ENCODE measurements at places on chromosomes 7 and 10.
A peak's percentile ranks its signal among the peaks of the same experiment; 100 is the strongest.

GRCh38 chr10:1134156-1134555 lies 78.0 kb downstream of the WDR37 start:
- no peak for DNase-seq

DNA sequence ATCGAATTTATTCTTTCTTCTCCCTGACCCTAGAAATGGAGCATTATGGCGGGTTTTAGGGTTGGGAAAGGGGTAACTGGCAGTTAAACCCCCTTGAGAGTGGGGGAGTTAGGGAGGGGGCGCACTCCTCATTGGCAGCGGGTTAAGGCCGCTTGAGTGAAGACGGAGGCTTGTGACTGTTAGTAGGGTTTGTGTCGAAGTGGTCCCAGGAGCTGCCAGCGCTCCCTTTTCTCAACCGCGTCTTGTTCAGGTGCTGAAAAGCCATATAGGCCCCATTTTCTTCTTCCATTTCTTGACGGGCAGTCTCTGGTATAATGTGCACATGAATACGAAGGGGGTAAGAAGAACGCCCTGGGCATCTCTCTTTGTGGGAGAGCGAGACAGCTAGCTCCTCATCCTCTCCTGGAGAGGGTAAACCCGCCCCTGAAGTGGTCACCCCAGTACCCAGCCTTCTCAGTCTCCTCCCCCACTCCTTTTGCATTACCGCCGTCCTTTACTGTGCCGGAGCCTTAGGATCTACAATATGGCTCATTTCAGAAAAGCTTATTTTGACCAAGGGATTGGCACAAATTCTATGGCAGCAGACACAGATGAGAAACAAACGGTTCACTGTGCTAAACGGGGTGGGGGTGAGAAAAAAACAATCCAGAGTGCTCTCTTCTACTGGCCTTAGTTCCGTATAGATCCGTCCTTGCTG lies 836 bp downstream of the KMT2E start:
- DNase-seq: peak; percentile 74

- no peak for DNase-seq
Measured at GRCh38 chr7:104642560-104642959, 314.2 kb downstream of the LHFPL3 start.

GRCh38 chr7:3312583-3312982 lies 11.5 kb downstream of the SDK1 start:
- DNase-seq: no peak

- no peak for DNase-seq
Measured at GRCh38 chr10:74855027-74855426, 28.6 kb downstream of the KAT6B start.

GRCh38 chr10:29656451-29656992 lies 21.8 kb upstream of the SVIL start:
- DNase-seq: no peak

- no peak for DNase-seq
Measured at GRCh38 chr7:27950123-27950522, 210.2 kb downstream of the TAX1BP1 start.

Measured in NCI-H1105 treated with DMSO at 0.1 percent for 48 hours (cell line).